ENCODE measurements at places on chromosomes 12 and 14.

GRCh38 chr12:53996240-53997203, 3.4 kb upstream of the HOXC9 start:
- no peak overlapping the region for H3K4me3 ChIP-seq
- DNase-seq = no peak
- H3K4me1 ChIP-seq = peaks cover 13% of the 10 kb centered on the region
- H3K36me3 ChIP-seq = no peaks in the 10 kb centered on the region
- H3K27ac ChIP-seq = no peak overlapping the region

DNA sequence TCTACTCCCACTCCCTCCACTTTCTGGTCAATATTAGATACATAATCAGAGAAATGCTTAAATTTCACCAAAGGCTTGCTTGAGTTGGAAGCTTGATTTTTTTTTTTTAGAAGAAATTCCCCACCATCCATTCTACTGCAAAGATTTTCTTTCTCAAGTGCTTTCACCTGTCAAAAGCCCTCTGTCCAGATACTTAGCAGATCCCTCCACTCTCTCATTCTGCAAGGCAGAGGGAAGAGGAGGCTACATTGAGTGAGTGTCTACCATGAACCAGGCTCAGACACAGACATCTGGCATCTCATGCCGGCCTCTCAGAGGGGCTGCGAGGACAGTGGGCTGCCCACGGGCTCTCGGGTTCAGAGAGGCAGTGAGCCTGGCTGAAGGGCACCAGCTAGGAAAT, 127.6 kb upstream of the GSC start:
- DNase-seq = no peak
- H3K36me3 ChIP-seq = no peaks in the 10 kb centered on the region
- H3K27me3 ChIP-seq = no peaks in the 10 kb centered on the region

- peak; percentile 15 for DNase-seq
- no peak overlapping the region for H3K4me3 ChIP-seq
- peaks cover 1% of the 10 kb centered on the region for H3K27me3 ChIP-seq
- H3K4me1 ChIP-seq = no peaks in the 10 kb centered on the region
- no peaks in the 10 kb centered on the region for H3K36me3 ChIP-seq
These were observed 170.6 kb downstream of the OTOGL start for GRCh38 chr12:80269803-80270552.

DNA sequence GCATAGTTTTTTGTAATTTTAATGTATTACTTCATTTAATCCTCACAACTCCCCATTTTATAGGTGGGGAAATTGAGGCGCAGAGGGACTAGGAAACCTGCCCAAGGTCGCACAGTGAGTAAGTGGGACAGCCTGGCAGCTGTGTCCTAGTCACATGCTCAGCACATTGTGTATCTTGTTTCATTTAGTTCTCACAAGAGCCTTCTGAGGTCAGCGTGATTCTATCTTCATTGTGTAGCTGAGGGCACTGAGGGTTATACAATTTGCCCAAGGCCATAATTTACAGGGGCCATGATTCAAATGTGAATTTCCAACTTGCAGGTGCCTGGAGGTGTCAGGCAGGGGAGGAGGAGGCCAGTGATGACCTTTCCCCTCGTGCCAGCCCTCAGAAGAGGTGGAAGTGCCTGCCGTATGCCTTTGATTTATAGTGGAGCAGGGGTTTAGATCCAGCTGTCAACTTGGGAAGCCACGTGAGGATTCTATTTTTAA, 30.3 kb upstream of the SMOC1 start:
- H3K36me3 ChIP-seq = no peaks in the 10 kb centered on the region
- no peak overlapping the region for H3K4me3 ChIP-seq
- no peak overlapping the region for H3K27ac ChIP-seq
- no peaks in the 10 kb centered on the region for H3K4me1 ChIP-seq

- no peaks in the 10 kb centered on the region for H3K27me3 ChIP-seq
- DNase-seq = no peak
- H3K4me3 ChIP-seq = no peak overlapping the region
- H3K4me1 ChIP-seq = peaks cover 3% of the 10 kb centered on the region
- no peak overlapping the region for H3K27ac ChIP-seq
- H3K36me3 ChIP-seq = no peaks in the 10 kb centered on the region
These were observed 839.1 kb downstream of the NRXN3 start for GRCh38 chr14:79009286-79009685.

DNA sequence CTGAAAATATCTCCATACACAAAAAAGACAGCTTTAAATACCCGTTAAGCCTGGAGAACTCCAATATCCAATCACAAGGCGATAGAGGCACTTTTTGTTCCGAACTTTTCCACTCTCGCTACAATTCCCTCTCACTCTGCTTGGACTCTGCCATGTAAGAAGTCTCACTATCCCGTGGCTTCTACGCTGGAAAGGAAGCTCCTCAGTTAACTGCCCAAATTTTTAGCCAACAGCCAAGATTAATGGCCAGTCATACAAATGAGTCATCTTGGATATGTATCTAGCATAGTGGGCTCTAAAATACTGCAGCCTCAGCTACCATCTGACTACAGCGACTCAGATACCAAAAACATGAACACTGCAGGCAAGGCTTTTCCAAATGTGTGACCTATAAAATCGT, 45.5 kb upstream of the RERGL start:
- DNase-seq = no peak
- no peak overlapping the region for H3K27ac ChIP-seq
- H3K4me3 ChIP-seq = no peak overlapping the region
- no peaks in the 10 kb centered on the region for H3K27me3 ChIP-seq

DNA sequence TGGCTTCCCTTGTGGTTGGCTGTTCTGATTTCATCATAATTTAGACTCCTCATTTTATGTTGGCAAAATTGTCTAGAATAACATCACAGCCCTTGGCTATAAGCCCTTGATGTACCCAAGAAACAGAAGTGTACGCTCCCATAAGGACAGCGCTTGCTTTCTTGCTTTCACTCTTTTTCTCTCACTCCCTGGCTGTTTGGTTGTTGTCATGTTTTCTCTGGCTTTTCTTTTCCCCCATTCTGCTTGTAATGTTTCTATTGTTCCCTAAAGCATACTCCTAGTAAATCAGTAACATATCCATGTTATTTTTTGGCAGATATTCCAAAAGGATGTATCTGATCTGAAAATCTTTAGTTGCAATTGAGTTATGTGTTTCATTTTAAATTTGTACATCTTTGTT, 530.5 kb downstream of the NOVA1 start:
- H3K36me3 ChIP-seq = no peaks in the 10 kb centered on the region
- peaks cover 11% of the 10 kb centered on the region for H3K4me1 ChIP-seq
- no peak for DNase-seq
- no peak overlapping the region for H3K27ac ChIP-seq

DNA sequence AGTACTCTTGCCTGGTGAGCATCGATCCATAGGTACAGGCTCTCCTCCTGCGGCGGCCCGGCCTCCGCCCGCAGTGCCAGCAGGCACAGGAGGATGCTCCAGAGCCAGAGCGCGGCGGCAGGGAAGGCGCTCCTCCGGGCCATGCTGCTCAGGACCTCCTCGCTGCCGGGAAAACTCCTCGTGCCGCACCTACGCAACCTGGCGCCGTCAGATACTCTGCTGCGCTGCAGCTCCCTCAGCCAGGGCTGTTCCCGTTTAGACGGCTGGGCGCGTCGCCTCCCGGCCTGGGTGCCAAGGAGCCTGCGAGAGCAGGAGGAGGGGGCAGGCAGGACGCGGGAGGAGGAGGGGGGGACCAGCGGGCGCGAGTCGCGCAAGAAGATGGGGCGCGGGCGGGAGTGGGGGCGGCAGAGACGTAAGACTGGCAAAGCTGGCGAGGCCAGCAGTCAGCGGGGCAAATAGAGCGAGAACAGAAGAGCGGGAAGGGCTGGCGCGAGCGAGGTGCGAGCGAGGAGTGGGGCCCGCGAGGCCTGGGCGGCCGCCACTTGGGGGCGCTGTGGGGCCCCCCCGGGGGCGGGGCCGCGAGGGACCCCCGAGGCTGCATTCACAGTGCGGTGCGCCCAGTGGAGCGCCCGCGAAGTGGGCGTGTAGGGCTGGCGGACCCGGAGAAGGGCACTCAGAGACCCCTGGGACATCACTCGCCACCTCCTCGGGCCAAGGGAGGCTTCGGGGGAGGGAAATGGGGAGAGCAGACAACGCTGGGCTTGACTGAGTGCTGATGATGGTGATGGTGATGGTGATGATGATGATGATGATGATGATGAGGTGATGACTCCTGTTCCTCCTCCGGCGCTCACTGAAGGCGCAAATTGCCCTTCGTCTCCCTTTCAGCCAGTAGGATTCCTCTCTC, at the start of gene WIF1:
Gene WIF1, minus strand, starts transcription at position 257 of the 907 bp plus-strand sequence. Its CDS starts 114 bp downstream, at position 143.
- H3K27ac ChIP-seq = no peak within 1 kb of the TSS
- H3K27me3 ChIP-seq = peaks cover 5% of the 10 kb centered on the region
- peaks cover 5% of the 10 kb centered on the region for H3K4me1 ChIP-seq
- H3K36me3 ChIP-seq = no peaks in the 10 kb centered on the region
- DNase-seq = peak; percentile 55
- peak within 1 kb of the TSS; percentile 16 for H3K4me3 ChIP-seq

GRCh38 chr12:951176-951575, 1.7 kb upstream of the RAD52 start:
- peak overlapping the region; percentile 28 for H3K27ac ChIP-seq
- no peaks in the 10 kb centered on the region for H3K36me3 ChIP-seq
- H3K4me3 ChIP-seq = peak overlapping the region; percentile 14
- peaks cover 5% of the 10 kb centered on the region for H3K27me3 ChIP-seq

- no peak overlapping the region for H3K27ac ChIP-seq
- H3K4me1 ChIP-seq = no peaks in the 10 kb centered on the region
These were observed 27.0 kb downstream of the SLC25A21 start for GRCh38 chr14:37145395-37145794.

GRCh38 chr14:68271913-68272391, 452.4 kb downstream of the RAD51B start:
- H3K27me3 ChIP-seq = no peaks in the 10 kb centered on the region
- H3K4me3 ChIP-seq = no peak overlapping the region
- H3K27ac ChIP-seq = no peak overlapping the region
- H3K4me1 ChIP-seq = peaks cover 29% of the 10 kb centered on the region
- DNase-seq = no peak

- DNase-seq = no peak
- H3K4me3 ChIP-seq = no peak overlapping the region
- H3K27ac ChIP-seq = no peak overlapping the region
- peaks cover 1% of the 10 kb centered on the region for H3K36me3 ChIP-seq
- no peaks in the 10 kb centered on the region for H3K4me1 ChIP-seq
- no peaks in the 10 kb centered on the region for H3K27me3 ChIP-seq
These were observed 155.2 kb downstream of the TGFB3 start for GRCh38 chr14:75826599-75826998.

DNA sequence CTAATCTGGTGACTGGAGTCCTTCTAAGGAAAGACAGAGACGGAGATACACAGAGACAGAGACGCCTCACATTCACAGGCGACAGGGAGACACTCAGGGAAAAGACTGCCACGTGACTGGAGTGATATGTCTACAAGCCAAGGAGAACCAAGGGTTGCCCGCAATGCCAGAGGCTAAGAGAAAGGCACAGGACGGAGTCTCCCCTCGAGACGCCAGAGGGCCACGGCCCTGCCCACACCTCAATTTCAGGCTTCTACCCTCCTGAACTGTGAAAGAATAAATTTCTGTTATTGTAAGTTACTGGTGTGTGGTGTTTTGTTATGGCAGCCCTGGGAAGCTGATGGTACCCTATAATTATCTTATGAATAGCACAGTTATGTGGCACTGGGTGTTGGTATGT, 11.6 kb upstream of the RAN start:
- no peaks in the 10 kb centered on the region for H3K36me3 ChIP-seq
- no peaks in the 10 kb centered on the region for H3K4me1 ChIP-seq
- DNase-seq = no peak
- no peaks in the 10 kb centered on the region for H3K27me3 ChIP-seq
- no peak overlapping the region for H3K27ac ChIP-seq

DNA sequence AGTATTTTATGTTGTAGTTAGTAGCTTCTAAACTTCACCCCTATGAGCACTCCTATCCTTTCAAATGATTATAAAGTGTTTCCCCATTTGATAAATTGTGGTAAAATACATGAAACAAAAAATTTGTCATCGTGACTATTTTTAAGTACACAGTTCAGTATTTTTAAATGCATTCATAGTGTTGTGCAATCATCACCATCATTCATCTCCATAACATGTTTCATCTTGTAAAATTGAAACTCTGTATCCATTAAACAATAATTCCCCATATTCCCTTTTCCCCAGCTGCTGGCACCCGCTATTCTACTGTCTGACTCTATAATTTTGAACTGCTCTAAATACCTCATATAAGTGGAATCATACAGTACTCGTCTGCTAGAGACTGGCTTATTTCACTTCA, 52.5 kb downstream of the ATP23 start:
- H3K27ac ChIP-seq = no peak overlapping the region
- no peak for DNase-seq
- no peaks in the 10 kb centered on the region for H3K27me3 ChIP-seq
- H3K4me3 ChIP-seq = no peak overlapping the region

- H3K4me3 ChIP-seq = no peak overlapping the region
- H3K27me3 ChIP-seq = peaks cover 10% of the 10 kb centered on the region
- H3K27ac ChIP-seq = no peak overlapping the region
- peaks cover 3% of the 10 kb centered on the region for H3K36me3 ChIP-seq
- H3K4me1 ChIP-seq = peaks cover 10% of the 10 kb centered on the region
- no peak for DNase-seq
These were observed 336.2 kb downstream of the DPF3 start for GRCh38 chr14:72557671-72558070.

DNA sequence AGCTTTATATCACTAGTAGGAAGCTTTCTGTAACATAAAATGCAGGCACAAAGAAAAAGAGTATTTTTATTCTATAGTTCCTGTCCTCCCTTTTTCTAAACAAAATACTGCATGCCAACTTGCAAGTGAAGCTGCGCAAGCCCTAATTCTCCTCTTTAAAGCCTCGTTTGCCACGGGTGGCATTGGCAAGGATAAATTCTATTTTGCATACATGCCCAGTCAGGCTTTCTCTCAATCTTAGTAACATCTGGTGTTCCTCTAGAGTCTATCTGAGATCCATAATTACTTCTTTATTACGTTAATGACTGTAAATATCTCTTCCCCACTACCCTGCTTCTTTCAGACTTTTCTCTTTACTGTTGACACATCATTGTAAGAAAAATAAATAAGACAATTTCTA, 97.1 kb upstream of the DAAM1 start:
- no peak overlapping the region for H3K4me3 ChIP-seq
- H3K27ac ChIP-seq = no peak overlapping the region
- H3K36me3 ChIP-seq = no peaks in the 10 kb centered on the region
- peaks cover 8% of the 10 kb centered on the region for H3K4me1 ChIP-seq

DNA sequence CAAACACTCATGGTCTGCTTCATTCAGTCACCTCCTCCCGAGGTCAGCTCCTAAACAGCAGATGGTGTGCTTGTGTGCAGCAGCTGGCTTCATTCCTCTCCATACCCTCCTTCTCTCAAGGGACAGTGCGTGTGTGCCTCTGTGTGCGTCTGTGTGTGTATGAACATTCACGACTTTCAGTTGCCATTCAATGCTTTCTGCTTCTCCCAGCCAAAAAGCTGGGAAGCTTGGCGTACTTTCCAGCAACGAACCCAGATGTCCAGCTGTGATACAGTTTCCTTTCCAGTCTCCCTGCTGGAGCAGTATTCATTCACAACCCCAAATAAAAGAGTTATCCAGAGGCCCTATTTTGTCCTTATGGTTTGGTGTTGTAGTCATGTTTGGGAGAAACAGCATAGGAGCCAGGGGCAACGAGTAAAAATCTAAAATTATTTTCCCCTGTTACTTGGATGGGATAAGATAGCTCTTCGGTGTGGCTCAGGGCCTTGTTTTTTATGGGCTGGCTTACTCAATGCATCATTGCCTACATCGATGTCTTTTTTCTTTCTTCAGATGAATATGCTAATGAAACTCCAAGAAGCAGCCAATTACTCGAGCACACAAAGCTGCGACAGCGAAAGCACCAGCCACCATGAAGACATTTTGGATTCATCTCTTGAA, 379.3 kb downstream of the NAV3 start:
- H3K27me3 ChIP-seq = peaks cover 1% of the 10 kb centered on the region
- no peak overlapping the region for H3K4me3 ChIP-seq
- H3K36me3 ChIP-seq = no peaks in the 10 kb centered on the region
- H3K27ac ChIP-seq = no peak overlapping the region
- H3K4me1 ChIP-seq = no peaks in the 10 kb centered on the region
- no peak for DNase-seq

Measured in endothelial cell (in vitro differentiated cells).